Epithelial cell of alveolus of lung (primary cell): ENCODE measurements at places on chromosomes 6 and 20. TPM values are rescaled to one million over a fixed set of nuclear protein-coding genes. Genes with fewer than 3 reads are reported as not detected.

Gene TMC2
- not detected in 2 replicates for total RNA-seq

Gene DCDC2
- total RNA-seq = not detected in 2 replicates

Gene BMP5
- total RNA-seq = 0.13 and 21.6 TPM in 2 replicates

Gene NRSN1
- total RNA-seq = not detected in 2 replicates

Gene TAPBP
- total RNA-seq = 101 and 167 TPM in 2 replicates

Gene C6orf163
- 0.13 and 0.88 TPM in 2 replicates for total RNA-seq

Gene SH3BGRL2
- total RNA-seq = 8.0 and 8.1 TPM in 2 replicates

Gene SEL1L2
- total RNA-seq = not detected in 2 replicates

Gene RAET1L
- not detected in 2 replicates for total RNA-seq

Gene MROH8
- 0.39 and 2.5 TPM in 2 replicates for total RNA-seq

Gene ZBTB46
- 3.7 TPM in 2 replicates for total RNA-seq

Gene PRKN
- total RNA-seq = 0.65 and 3.8 TPM in 2 replicates

Gene ATP6V1G2
- total RNA-seq = 4.1 and 5.9 TPM in 2 replicates

Gene IYD
- 0.08 TPM in 1 of 2 replicates, not detected in the other for total RNA-seq

Gene BLOC1S5
- total RNA-seq = 11.7 and 12.9 TPM in 2 replicates

Gene RNF182
- 2.2 and 5.3 TPM in 2 replicates for total RNA-seq

Gene F13A1
- 0.32 TPM in 1 of 2 replicates, not detected in the other for total RNA-seq

Gene PKHD1
- under 0.01 TPM in 2 replicates for total RNA-seq

Gene EMILIN3
- under 0.01 and 0.24 TPM in 2 replicates for total RNA-seq

Gene UTRN
- 11.5 and 44.5 TPM in 2 replicates for total RNA-seq

Gene MTO1
- 18.2 and 20.9 TPM in 2 replicates for total RNA-seq

Gene ADAM33
- 1.7 and 14.5 TPM in 2 replicates for total RNA-seq

Gene GSTA5
- not detected in 2 replicates for total RNA-seq

Gene MBOAT1
- 2.0 and 4.5 TPM in 2 replicates for total RNA-seq

Gene COL19A1
- total RNA-seq = 0.96 TPM in 1 of 2 replicates, not detected in the other

Gene C20orf96
- 2.7 and 12.9 TPM in 2 replicates for total RNA-seq

Gene SIGLEC1
- not detected in 2 replicates for total RNA-seq
